Stromal cell of bone marrow (primary cell): ENCODE measurements at places on chromosomes 11 and 22.

GRCh38 chr22:32535531-32536190 lies 61.0 kb downstream of the FBXO7 start:
- DNase-seq: no peak

- no peak for DNase-seq
Observed at GRCh38 chr11:4194889-4195288, 100.3 kb downstream of the RRM1 start.

DNA sequence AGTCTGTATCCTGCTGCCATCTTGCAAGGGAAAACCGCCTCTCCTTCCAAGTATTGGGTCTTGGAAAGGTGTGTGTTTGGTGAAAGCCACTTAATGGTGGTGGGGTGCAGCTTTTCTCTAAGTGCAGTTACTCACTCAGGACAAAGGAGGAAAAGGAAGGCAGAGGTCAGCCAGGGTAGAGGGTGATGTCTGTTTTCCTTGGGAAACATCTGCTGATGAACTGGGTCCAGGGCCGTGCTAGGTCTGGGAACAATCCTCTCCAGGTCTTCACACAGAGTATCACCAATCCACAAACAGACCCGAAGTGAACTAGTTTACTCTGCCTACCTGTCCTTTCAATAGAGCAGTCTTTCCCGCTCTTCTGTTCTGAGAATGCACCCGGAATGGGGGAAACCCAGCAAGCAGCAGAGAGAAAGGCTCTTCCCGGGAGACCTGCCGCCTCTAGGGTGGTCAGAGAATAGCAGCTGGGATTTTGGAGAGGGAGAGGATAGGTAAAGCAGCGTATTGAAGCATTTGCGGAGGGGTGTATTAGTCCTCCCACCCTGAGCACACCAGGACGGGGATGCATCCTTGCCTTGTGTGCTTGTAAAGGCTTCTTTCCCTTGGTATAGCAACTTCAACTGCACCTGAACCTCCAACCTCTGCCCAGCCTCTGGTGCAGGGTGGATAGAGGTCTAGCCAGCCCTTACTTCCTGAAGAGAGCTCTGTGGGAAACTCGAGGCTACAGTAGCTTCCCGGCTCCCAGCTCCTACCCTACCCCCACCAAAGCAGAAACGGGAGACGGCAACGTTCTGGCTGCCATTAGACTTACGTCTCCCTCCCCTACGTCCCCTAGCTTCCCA lies 20.7 kb downstream of the LHFPL7 start:
- DNase-seq: no peak

DNA sequence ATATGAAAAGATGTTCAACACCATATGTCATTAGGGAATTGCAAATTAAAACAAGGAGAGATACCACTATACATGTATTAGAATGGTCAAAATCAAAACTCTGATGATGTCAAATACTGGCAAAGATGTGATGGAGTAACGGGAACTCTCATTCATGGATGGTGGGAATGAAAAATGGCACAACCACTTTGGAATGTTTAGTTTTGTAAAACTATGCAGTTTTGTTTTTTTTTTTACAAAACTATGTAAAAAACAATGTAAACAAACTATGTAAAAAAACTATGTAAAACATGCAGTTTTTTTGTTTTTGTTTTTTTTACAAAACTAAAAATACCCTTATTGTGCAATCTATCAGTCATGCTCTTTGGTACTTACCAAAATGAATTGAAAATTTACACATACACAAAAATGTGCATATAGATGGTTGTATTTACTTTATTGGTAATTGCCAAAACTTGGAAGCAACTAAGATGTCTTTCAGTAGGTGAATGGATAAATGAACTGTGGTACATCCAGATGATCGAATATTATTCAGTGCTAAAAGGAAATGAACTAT lies 5.0 kb upstream of the USP47 start:
- no peak for DNase-seq

- no peak for DNase-seq
Observed at GRCh38 chr11:83613767-83614121, 327.6 kb upstream of the CCDC90B start.
